T1000 (cell line): ENCODE measurements at places on chromosomes 7 and 10.

GRCh38 chr7:111027396-111027795 is 63.5 kb upstream of the LRRN3 start:
- no peak for DNase-seq

GRCh38 chr10:28714401-28715053 is 37.2 kb downstream of the BAMBI start:
- no peak for DNase-seq

DNA sequence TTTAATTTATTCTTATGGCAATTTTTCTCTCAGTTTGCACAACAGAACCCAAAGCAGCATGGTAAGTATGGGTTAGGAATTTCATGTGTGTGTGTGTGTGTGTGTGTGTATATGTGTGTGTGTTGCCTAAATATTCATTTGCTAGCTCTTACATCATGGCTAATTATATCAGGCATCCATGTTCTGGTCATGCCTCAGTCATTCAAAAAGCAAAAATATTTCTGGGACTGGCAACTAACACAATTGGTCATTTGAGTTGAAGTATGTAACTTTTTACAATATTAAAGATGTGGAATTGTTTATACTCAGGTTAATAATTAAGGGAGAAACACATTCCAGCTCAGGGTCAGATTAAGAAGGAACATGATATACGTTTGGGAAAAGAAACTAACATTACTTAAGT is 67.6 kb upstream of the PHYHIPL start:
- DNase-seq = no peak

DNA sequence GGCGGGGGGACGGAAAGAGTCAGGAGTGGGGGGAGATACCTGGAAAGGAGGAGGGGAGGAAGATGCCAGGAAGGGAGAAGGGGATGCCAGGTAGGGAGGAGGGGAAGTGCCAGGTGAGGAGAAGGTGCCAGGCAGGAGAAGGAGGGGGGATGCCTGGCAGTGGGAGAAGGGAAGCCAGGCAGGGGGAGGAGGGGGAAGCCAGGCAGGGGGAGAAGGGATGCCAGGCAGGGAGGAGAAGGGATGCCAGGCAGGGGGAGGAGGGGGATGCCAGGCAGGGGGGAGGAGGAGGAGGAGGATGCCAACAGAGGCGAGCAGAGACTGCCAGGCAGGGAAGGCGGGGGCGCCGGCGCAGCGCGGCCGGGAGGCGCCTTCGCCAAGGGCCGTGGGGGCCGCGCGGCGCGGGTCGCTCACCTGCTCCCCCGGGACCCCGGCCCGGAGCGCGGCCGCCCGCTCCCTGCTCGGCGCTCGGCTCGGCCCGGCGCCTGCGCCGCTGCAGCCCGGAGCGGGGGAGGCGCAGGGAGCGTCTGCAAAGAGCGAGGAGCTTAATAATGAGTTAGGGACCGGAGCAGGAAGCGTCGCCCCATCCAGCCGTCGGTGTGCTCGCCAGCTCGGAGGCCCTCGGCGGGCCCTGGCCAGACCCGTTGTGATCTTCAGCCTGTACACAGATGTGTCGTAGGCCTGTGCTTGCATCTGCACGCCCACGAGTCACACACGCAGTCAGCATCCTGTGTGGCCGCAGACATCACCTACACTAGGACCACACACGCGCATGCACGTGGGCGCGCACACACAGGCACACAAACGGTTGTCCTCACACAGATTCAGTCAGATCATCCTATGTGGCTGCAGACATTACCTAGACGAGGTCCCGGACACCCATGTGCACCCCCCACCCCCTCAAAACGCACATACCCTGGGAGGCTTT is 28.4 kb upstream of the SMARCD3 start:
- DNase-seq = no peak

DNA sequence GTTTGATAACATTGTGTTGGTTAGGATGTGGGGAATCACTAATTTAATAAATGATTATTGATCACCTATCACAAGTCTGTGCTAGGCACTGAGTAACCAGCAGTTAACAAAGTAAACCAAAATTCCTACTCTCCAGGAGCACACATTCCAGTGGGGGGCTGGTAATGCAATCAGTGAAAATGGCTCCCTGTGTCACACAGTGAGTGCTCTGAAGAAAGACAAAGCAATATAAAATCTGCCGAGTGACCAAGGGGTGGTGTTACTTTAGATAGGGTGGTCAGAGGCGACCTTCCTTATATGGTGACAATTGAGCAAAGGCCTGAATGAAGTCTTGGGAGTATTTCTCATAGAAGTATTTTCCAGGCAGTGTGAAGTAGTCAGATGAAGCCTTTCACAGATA is 13.6 kb upstream of the SMC3 start:
- no peak for DNase-seq

GRCh38 chr10:51800121-51800520 is 100.7 kb upstream of the CSTF2T start:
- no peak for DNase-seq

DNA sequence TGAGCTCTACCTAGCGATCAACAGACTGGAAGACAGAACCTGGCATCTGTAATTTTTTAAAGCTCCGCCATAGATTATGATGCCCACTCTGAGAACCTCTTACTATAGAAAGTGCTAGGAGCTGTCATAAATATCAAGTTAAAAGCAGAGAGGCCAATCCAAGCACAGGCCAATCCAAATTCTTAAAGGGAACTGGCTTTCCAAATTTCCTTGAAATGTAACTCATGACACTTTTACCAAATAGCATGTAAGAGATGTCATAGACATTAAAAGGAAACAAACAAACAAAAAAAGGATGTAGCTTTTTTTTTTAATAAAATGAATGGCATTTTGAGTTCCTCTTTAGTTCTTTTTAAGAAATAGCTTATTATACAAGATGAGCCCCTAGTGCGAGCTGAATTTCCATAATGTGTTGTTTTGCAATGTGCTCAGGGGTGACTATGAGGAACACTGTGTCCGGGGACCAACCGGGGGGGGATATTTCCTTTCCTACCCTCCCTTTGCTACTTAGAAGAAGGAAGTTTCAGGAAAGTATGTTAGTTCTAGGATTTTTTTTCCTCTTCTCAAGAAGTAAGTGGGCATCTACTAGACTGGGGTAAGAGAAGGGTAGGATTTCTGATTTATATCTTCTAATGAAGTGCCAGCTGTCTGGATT is 23.7 kb upstream of the MRC1 start:
- DNase-seq = no peak

GRCh38 chr7:83159731-83160130 is 3.0 kb downstream of the PCLO start:
- DNase-seq = no peak

DNA sequence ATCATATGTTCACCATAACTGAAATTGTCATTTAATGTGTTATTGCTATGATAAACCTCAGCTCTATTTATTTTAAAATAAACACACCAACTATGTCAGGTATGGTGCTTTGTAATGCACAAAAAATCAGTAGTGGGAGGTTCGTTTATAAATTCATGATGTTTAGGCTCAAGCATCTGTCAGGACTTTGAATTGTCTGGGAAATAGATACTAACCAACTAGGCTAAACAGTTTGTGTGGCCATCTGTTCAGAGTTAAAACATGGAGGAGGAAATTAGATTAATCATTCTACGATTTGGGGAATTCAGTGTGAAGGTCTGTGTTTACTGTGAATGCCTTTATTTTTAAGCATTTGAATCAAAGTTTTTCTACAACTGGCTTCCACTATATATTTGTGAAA is 212.6 kb upstream of the FZD8 start:
- DNase-seq = no peak

DNA sequence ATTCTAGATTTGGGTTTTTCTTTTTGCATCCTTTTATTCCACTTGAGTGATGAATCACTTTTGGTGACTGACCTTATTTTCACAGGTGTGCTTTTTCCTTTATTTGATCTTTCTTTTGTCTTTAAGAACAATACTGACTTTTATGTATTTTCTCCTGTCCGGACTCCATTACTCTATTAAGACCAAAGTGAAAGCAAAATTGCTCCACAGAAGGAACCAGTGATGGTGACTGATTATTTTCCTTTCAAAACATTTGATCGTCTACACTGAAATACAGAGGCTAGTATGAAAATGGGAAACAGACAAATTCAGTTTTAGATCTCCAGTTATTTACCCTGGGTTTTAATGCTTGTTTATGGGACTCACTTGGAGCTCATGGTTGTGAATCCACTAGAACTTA is 15.5 kb downstream of the EXOC4 start:
- no peak for DNase-seq

GRCh38 chr7:159115601-159116501 is 28.8 kb downstream of the VIPR2 start:
- DNase-seq = no peak

DNA sequence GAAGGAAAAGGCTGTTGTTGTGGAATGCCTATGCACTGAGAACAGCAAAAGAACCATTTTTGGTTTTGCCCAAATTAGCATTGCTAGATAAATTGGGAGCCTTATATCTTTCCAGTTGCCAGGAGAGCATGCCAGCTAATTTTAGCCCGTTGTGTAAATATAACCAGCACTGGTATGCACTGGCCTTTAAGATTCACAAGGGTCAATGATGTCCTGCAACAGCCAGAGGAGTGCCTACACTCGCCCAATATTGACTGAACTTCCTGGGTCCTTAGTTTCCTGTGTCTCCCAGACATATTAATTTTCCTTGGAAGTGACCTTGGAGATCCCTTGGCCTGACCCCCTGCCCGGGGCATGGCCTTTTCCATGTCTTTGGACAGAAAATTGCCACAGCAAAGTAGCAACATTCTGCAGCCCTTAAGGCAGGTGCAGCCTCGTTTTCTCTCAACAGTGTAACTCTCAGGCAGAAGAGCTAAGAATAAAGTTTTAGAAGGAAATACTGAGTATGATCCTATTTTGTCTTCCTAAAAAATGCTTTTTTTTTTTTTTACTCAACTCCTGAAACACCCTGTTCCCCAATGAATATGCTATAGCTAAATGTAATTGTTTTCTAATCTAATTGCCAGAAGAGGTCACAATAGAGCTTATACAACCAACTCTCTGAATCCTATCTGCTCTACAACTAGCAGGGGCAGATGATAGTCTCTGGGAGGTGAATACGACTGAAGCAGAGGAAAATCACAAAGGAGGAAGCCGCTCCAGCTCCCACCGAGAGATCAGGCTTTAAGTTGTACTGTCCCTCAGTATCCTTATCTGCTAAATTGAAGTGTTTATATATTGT is 131.9 kb upstream of the PCGF5 start:
- DNase-seq = no peak

DNA sequence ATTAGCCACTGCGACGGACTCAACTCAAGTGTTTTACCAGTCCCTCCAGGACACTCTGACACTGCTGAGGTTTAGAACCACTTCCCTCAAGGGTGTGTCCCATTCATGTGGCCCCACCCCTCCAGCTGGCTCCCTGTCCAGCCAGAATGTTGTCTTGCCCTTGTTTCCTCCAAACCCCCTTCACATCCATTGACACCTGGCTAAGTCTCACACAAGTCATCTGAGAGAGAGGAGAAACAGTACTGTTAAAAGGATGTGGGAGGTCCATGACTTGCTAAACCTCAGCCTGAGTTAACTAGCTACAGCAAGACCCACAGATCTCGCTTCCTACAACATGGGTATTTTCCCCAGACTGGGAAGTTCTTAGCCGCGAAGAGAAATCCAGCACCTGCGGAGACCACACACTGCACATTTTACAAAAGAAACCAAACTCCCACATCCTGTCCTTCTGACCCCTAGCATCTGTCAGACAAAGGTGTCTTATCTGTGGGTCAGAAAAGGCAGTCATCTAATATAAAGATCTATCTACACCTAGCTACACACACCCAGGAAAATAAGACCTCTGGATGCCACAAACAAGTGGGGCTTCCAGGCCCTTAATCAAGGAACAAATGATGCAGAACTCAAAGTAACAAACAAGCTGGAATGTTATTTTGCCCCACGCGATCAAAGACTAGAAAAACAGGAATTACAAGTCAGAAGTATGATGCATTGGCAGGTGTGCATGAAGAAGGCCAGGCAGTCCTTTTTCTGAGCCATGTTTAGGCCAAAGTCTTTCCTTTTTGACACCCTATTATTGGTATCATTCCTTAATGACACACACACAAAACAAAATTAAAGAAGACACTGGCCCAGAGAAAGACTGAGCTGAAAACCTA is 13.9 kb downstream of the OSBPL3 start:
- no peak for DNase-seq

DNA sequence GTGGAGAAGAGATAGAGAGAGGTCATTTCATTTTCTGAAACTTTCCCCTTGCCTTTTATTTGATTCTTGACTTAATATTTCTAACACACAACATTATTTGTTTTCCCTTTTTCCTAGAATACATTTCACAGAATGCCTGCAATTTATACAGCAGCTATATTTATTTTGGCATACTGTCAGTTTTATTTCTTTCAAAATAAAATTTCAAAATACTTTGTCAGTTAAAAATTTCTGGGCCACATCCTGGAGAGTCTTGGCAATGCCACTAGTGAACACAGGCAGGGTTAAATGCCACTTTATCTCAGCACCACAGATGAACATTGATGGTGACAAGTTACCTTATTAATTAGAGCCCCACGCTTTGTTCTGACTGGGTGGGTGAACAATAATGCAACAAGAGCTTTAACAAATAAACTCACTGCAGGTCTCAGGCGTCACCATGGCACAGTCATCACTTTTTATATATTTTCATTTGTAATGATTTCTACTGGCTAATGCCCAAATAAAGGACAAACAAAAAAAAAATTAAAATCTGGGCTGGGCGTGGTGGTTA is 494.0 kb downstream of the KIF20B start:
- no peak for DNase-seq

DNA sequence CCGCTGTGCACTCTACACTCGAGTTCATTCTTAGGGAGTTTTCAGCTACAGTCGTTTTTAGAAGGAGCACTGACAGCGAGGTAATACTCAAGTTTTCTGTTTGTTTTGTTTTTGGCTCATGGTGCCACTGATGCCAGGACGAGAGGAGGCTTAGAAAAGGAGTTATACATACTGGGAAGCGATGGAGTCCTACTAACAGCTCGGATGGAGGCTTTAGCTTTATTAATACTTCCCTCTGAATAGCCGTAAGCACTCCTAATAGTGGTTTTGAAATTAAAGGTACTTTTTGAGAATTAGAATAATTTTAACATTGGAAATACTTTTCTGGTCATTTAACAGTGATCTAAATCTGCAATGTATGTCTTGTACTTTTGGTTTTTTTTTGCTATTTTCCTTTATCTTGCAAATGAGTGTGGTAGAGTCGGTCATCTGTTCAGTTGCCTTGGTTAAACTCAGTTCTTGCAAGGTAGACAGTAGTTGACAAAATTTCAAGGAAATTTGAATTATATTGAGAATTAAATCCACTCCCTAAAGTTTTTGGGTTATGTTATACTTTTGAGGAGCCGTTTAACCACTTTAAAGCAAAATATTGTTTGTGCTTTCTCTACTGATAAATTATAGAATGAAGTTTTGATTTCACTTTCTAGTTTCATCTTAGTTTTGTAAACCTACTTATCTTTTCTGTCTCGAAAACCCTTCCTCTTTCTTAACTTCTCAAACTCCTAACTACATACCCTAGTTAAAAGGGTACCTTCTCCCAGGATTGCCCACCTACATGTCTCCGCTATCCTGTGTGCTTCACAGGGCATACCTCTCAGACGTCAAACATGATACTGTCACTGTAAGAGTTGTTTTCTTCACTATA is 1.5 kb downstream of the HBP1 start:
- no peak for DNase-seq
